ENCODE measurements at places on chromosomes 1 and 21. TPM values are rescaled to one million over a fixed set of nuclear protein-coding genes. Genes with fewer than 3 reads are reported as not detected.

DNA sequence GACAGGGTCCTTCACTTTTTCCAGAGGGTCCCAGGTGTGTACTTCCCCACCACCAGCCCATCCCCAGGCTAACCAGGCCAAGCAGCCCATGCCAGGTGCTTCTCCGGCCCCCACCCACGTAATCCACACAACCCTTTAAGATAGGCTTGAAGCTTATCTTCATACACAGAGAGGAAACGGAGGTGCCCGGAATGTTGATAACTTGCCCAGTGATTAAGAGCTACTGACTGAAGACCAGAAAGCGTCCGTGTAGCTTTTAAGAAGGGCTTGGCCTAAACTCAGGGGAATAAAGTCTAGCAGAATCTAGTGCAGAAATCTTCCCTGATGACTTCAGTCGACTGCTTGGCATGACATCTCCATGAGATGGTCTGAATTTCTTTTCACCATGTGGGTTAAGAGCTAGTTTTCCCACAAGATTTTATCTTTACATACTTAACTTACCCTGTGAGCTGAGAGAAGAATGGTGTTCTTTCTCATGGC, 138.7 kb downstream of the GALNT2 start:
- no peak for DNase-seq

DNA sequence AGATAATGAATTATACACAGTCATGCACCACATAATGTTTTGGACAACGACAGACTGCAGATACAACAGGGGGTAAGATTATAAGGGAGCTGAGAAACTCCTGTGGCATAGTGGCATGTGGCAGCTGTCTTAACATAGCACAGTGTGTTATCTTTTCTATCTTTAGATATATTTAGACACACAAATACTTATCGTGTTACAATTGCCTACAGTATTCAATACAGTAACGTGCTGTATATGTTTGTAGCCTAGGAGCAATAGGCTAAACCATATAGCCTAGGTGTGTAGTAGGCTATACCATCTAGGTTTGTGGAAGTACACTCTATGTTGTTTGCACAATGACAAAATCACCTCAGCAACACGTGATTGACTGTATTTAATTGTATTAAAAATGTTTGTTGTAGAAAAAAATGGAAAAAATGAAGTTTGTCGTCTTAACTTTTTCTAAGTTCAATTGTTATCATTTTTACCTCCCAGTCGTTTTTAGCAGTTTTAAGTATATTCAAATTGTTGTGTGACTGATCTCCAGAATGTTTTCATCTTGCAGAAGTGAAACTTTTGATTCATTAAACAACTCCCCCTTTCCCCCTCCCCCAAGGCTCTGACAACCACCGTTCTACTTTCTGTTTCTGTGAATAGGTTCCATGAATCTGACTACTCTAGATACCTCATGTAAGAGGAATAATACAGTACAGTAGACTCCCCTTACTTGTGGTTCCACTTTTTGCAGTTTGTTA, 351.0 kb upstream of the B3GALT2 start:
- DNase-seq: no peak

DNA sequence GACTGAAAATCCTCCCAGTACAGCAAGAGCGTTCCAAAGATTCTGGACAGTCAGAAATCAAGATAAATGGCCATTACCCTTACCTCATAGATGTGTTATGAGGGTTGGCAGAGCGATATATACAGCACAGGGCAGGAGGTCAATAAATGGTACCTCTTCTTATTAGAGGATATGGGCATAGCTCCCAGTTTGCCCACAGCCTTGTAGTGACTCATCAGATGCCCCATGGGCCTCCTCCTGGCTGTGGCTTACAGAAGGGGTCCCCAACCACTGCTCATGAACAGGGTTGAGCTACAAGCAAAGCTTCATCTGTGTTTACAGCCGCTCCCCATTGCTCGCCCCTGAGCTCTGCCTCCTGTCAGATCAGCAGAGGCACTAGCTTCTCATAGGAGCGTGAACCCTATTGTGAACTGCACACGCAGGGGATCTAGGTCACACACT, 7.3 kb upstream of the IFNGR2 start:
- DNase-seq: no peak

- no peak for DNase-seq
These were observed 14.6 kb downstream of the SLC35E2B start for GRCh38 chr1:1677718-1678580.

DNA sequence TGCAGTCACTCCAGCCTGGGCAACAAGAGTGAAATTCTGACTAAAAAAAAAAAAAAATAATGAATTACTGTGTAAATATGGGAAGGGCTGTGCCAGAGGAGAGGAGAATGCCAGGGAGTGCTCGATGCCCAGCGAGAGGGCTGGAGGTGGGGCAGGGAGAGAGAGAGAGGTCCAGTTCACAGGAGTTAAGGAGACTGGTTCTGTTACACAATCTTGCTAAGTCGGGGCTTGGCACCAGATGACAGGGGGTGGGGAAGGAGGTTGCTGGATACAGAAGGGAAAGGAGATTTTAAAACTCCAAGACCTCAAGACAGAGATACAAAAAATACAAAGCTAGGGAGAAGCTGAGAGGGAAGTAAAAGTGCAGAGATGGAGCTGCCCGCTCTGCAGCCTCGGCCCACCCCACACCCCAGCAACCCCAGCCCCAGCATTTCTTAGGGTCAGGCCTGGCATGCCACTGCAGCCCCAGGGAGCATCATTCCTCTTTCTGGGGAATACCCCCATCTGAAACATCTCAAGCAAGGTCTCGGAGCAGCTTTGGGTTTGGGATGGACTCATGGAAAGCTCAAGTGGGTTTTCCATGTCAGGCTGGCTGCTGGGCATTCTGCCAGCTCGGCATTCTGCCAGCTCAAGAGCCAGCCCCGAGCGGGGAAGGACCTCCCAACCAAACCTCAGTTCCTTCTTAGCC, 991 bp downstream of the SELENBP1 start:
- no peak for DNase-seq

DNA sequence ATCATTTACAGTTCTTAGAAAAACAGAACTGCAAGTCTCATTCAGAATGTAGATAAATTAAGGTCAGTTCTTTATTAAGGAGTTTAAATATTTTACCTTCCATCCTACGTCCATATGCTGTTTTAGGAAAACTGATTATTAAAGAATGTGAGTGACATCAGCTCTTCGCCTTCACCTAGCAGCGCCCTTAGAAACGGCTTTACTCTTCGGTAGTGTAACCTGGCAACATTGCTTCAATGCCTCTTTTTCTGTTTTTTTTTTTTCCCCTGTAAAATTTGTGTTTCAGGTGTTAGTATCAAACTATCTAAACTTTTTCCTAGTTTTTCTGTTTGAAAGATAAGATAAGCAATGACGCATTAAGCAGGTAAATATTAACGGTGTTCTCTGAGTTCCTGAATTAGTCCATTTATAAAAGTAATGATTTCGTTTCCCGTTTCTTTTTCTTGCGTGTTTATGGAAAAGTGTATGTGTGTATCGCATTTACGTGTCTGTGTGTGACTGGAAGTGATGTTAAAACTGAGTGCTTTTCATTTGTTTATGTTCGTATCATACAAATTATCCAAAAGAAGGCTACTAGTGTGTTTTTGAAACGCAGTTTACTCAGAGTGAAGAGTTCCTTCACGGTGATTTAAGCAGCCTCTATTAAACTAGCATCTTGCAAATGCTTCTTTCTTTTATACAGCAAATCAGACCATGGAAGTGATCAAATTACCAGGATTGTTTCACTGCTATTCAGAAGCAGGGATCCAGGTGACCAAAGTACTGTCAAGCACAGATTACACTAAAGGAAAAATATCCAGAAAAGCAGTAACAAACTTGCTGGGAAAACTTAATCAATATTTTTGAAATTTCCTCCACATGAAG, 139.0 kb downstream of the SDCCAG8 start:
- DNase-seq: no peak

DNA sequence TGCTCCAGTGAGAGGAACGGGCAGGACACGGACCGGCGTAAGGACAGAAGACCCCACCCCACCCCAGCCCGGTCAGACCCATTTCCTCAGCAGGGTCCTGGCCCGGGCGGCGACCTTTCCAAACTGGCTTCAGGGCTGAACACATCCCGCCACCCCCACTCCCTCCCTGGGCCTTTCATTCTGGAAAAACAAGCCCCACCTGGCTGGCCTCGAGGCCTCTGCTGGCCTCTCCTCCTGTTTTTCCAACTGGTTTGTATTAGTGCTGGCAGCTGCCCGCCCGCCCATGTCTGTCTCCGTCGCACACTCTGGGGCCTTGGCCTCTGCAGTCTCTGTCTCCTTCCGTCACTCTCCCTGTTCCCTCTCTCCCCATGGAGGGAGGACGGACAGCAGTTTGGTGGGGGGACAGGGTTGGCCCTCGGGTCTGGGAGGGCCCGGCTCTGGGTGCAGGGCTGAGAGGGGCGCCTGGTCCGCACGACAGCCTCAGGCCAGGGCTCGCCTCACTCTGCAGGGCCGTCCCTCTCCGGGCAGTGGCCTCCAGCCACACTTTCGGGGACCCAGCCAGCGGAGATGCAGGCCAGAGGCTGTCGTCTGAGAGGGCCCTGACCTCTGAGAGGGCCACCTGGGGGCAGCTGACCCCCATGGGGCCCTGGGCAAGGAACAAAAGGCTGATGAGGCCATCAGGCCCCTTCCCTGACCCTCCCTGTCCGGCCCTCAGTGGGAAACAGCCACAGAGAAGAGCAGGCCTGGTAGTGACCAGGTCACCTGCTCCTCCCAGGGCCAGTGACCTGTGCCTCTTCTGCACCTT, 1.5 kb upstream of the MXRA8 start:
- no peak for DNase-seq

- DNase-seq: no peak
These were observed 2.4 kb downstream of the BEST4 start for GRCh38 chr1:44785501-44786137.

GRCh38 chr1:54356680-54357147, 49.5 kb downstream of the SSBP3 start:
- DNase-seq: no peak

DNA sequence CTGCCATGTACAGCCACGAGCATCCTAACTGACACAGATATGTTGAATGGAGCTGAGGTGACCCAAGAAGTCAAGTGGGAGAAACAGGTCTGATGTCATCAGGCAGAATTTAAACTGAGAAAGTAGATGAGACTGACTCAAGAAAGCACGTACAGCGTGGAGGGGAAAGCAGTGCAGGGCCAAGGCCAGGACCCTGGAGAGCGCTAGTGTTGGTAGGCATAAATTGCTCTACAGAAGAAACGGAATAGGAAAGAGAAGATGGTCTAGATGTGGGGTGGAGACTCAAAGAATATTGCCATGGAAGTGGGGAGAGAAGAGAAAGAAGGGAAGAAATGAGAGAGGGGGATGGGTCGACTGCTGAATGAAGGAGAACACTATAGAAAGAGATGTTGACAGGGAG, 45.3 kb upstream of the GJB5 start:
- DNase-seq: no peak

- DNase-seq: no peak
These were observed 17.3 kb downstream of the NOC2L start for GRCh38 chr1:941588-942383.

DNA sequence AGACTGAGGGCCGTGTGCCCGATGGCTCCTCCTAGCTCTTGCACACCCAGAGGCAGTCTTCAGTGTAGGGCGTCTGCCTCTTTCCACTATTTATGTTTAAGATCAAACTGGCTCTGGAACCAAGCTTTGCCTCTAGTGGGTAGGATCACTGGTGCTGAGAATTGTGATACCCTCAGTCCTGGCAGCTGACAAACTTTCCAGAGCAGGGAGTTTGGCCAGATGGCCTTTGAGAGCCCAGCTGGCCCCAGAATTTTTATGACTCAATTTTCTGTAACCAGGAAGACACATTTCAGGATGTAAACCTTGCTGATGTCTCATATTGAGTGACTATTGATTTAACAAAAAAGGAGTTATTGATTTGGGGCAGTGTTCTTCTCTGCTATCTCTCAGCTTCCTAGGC, 6.7 kb downstream of the COQ8A start:
- no peak for DNase-seq

- DNase-seq: peak; percentile 6
These were observed 49.3 kb downstream of the PTGFR start for GRCh38 chr1:78540048-78540447.

GRCh38 chr1:235783148-235783776, 83.4 kb downstream of the LYST start:
- peak; percentile 15 for DNase-seq

DNA sequence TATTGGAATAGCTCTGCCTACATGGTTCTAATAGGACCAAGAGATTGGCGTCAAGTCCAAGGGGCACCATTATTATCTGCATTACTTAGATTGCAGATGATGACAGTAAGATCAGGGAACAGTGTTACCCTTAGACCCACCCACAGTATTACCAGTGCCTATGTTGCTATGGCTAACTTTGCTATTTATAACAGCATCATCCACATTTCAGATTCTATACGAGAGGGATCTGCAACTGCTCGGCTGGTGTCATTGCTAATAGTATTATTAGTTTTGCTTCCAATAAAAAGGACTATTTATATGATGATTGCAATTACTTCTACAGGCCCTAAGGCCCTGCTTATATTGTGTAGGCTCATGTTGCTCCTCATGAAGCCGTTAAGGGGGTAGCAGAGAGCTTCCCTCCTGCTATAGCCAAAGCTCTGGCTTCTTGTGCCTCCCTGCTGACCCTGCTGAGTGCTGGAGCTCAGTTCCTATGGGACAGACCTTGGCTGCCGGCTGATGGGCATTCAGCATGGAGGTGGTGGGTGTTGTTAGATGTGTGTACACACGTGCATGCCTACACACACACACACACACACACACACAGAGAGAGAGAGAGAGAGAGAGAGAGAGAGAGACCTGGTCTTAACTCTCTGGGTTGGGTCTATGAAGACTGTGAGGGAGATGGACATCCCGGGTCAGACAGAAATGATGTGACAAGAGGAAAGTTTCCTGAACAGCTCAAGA, 1.3 kb downstream of the BCAN start:
- DNase-seq: no peak

Gene KISS1
- 3.4 TPM for polyA plus RNA-seq

Gene GFI1
- polyA plus RNA-seq: 0.04 TPM

Gene BCAN
- not detected for polyA plus RNA-seq

Gene ATP1A4
- polyA plus RNA-seq: not detected
